Astrocyte (in vitro differentiated cells and primary cell): ENCODE measurements at places on chromosomes 11 and 22. TPM values are rescaled to one million over a fixed set of nuclear protein-coding genes. Genes with fewer than 3 reads are reported as not detected.

- no peak within 1 kb of the TSS for H3K4me3 ChIP-seq
- no peaks in the 10 kb centered on the region for H3K4me1 ChIP-seq
- no peak for DNase-seq
- no peaks in the 10 kb centered on the region for H3K36me3 ChIP-seq
- H3K27me3 ChIP-seq, result no peaks in the 10 kb centered on the region
Measured at GRCh38 chr11:6440906-6441358, at the start of gene HPX. TSS of gene HPX (minus strand) at chr11:6440987. CDS start at chr11:6440963, 24 bp downstream.

GRCh38 chr11:114273890-114274635 is 22.1 kb upstream of the NNMT start:
- no peaks in the 10 kb centered on the region for H3K36me3 ChIP-seq
- no peaks in the 10 kb centered on the region for H3K4me1 ChIP-seq
- peaks cover 35% of the 10 kb centered on the region for H3K27me3 ChIP-seq

GRCh38 chr11:88327462-88328143 is 9.9 kb downstream of the CTSC start:
- H3K4me3 ChIP-seq, result no peak overlapping the region
- H3K36me3 ChIP-seq, result peaks cover 35% of the 10 kb centered on the region
- H3K4me1 ChIP-seq, result no peaks in the 10 kb centered on the region
- no peak for DNase-seq
- H3K27me3 ChIP-seq, result no peaks in the 10 kb centered on the region

- no peaks in the 10 kb centered on the region for H3K27me3 ChIP-seq
- H3K27ac ChIP-seq, result no peak overlapping the region
- no peak overlapping the region for H3K4me3 ChIP-seq
- DNase-seq, result no peak
- H3K4me1 ChIP-seq, result no peaks in the 10 kb centered on the region
- no peaks in the 10 kb centered on the region for H3K36me3 ChIP-seq
Measured at GRCh38 chr11:109926941-109927340, 166.3 kb upstream of the ZC3H12C start.

DNA sequence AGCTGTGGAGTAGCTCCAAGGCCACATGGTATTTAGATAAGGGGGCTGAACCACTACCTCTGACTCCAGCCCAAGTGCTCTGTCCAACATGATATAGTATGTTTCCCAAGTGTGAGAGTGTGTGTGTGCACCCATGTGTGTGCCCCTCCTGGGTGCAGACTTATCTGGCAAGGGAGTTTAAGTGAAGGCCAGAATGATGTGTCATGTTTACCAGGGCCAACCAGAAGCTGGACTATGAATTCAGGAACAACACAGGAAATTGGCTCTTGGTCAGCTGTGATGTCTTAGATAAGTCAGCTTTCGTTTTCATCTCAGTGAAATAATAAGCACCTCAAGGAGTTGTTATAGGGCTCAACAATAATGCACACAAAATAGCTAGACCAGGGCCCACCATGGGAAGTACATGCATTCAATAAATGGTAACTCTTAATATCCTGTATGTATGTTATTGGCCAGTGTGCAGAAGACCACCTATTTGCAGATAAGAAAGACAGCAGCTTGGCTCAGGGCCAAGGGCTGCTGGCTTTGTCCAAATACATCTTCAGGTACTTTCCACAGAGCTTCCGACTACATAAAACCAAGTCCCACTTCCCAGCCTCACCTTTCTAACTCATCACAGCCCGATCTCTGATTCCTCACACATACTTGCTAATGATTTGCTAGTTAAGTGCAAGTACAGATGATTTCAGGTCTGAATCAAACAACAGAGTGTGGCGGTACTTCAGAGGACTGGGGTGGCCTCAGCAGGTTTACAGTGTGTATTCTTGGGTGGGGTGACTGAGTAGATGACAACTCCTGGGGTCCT is 120.9 kb downstream of the ME3 start:
- H3K4me1 ChIP-seq, result peaks cover 38% of the 10 kb centered on the region
- no peaks in the 10 kb centered on the region for H3K36me3 ChIP-seq
- H3K27ac ChIP-seq, result peak overlapping the region; percentile 64

Gene PIH1D2
- 1.0 and 1.3 TPM in 2 replicates for total RNA-seq

Gene SAC3D1
- 13.8 and 14.6 TPM in 2 replicates for total RNA-seq

Gene MUC5AC
- total RNA-seq, result not detected in 2 replicates
